Stimulated activated CD4-positive, alpha-beta T cell treated with anti-CD3 and anti-CD28 coated beads, Interleukin-1b, Interleukin-23, amount 100 ng/mL, for 24 hours (primary cell): ENCODE measurements at places on chromosomes 2 and 18.

DNA sequence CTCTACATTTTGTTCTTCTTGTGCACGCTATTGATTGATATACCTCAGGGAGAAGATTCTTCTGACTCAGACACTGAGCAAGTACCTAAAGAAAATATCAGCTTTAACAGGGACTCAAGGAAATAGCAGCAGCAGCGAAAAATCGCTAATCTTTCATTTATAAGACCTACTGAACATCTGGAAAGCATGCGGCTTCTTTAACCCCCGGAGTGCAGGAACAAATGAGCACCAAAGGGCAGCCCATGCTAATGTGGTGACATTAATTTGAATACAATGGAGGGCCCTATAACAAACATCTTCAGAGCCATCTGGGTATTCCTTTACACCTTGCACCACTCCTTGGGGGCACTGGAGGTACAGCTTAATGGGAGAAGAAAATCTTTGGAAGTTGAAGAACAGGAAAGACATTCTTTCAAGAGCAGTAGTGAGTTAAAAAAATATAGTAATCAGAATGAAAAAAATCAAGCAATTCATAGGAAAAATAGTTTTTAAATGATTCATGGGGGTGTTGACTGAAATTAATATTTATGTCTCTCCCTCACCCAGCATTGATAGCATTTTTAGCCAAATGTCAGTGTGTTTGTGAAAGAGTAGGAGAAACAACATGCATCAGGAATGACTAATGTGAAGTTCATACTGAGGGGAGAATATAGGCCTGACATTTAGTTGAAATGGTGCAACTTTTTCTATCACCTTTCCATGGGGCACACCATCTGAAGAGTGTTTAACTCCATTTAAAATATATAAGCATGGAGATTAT is 281.7 kb downstream of the HRH4 start:
- no peak for DNase-seq

DNA sequence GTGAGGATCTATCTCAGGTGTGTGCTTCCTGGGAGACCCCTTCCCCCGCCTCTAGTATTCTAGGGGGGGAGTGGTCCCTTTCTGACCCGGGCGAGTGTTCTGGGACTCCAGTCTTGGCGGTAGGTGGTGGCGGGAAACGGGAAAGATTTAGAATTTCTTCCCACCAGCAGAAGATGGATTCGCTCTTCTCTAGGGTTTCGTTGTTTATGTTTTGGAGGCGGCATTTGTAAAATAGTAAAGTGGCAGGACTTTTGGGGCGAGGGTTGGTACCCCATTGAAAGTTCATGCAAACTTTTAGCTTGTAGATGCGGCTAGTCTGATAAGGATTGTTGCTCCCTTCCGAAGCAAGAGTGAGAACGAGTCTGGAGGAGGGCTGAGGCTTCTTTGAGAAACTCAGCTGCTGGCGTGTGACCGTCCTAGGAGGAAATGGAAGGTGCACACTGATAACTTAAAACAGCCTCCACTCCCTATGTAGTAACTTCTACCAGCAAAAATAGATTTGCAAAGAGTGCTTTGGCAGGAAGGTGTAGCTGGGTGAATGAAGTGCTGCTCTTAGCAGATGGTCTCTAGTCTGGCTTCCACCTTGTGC is 412 bp downstream of the GPD2 start:
- DNase-seq: peak; percentile 1

DNA sequence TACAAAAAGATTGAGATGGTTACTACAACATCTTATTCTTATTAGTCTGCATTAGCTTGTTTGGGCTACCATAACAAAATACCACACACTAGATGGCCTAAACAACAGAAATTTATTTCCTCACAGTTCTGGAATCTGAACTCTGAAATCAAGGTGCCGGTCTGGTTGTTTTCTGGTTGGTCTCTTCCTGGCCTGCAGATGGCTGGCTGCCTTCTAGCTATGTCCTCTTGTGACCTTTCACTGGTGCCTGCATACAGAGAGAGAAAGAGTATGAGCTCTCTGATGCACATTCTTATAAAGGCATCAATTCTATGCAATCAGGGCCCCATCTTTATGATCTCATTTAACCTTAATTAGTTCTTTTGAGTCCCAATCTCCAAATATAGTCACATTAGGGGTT is 696.5 kb downstream of the TDRD15 start:
- DNase-seq: no peak

DNA sequence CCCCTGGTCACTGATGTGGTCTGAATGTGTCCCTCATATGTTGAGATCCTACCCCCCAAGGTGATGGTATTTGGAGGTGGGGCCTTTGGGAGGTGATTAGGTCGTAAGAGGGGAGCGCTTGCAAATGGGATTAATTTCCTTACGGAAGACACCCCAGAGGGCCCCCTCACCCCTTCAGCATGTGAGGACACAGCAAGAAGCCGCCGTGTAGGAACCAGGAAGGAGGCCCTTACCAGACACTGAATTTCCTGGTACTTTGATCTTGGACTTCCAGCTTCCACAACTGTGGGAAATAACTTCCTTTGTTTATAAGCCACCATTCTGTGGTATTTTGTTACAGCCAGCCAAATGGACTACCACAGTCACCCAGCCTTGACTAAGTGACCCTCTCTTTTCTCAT is 35.9 kb downstream of the NCK2 start:
- no peak for DNase-seq

DNA sequence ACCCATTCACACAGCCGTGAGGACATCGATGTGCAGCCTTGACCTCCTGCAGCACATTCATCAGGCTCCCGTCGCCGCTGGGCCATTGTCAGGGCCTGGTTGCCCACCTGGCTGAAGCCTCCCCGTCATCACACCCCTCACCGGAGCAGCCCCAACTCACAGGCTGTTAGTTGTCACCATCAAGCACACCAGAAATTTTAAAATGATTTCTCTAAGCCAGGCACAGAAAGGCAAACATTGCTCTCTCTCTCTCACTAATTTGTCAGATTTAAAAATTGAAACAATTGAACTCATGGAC is 167.1 kb downstream of the RTP5 start:
- DNase-seq: no peak

DNA sequence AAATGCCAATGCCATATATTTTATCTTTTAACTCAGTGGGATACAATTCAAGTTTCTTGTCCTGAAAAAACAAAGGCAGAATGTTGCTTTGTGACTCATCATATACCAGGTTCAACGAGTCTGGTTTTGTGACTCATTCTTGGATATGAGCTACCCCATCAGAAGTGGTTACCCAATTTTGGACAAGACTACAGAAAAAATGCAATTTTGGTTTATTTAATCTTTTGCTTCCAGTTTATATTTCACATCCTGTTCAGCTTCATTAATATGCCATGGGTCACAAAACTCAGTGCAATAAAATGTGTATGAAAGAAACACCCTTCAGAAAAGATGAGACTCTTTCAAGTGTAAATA is 25.0 kb downstream of the FN1 start:
- no peak for DNase-seq

DNA sequence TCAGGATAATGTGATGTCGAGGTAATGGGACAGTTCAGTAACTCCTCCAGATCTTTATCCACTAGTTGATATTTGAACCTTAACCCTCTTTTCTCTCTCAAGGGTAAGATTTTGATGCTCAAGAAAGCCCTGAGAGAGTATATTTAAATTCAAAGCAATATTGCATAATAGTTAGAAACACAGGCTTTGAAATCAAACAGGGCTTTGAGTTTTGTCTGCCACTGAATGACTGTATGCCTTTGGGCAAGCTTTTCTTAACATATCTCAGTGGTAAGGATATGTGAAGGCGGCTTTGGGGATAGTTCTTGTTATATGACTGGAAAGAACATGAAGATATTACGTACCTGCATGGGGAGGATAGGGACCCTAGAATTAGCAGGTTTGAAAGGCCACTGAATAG is 11.1 kb downstream of the ITPRID2 start:
- DNase-seq: no peak

DNA sequence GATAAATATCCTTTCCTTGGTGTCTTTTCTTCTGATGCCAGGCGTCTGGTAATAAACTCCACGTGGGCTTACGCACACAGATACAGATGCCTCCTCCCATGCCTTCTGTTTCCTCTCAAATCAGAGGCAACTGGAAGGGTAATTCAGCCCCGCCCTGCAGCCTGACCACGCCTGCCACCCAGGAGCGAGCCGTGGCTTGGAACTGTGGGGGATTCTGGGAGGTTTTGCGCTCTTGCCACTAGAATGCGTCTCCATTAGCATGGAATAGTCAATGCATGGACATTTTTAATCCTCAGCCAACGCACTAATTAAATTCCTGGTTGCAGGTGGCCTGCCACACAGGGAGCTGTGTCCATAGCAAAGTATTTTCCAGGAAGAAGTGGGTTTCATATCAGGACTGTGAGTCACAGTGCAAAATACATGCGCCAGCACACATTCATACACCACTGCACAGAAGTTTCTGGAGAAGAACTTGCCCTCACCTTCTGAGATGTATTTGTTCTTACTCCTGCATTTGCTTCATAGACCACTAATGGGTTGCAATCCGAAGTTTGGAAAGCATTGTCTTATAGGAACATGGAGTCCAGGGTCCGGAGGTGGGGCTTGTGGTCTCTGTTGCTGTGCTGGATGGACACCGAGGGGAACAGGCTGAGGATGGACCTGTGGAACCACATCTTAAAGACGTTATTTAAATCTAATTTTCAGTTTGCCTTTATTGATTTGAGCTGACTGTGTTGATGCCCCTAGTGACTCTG is 151.4 kb downstream of the LDLRAD4 start:
- no peak for DNase-seq

- no peak for DNase-seq
These were observed 17.9 kb downstream of the HS1BP3 start for GRCh38 chr2:20633001-20633400.

DNA sequence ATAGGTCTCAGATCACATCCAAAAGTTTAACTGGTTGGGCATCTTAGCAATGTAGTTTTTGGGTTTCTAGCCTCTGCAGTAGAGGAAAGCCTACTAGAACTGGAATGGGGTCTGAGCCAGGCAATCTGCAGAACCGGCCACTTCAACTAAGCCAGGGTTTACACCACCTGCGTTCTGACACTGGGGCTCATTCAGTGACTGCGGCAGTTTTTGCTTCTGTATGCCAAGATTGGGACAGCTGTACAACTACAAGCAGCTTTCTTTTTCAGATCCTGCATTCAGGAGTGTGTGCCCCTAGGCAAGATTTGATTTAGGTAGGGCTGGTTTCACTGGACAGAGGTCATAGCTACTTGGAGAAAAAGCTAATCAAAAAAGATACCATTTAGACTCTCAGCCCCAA is 43.7 kb upstream of the IGFBP5 start:
- no peak for DNase-seq

- no peak for DNase-seq
These were observed 161.6 kb upstream of the CTAGE1 start for GRCh38 chr18:22579271-22579670.

DNA sequence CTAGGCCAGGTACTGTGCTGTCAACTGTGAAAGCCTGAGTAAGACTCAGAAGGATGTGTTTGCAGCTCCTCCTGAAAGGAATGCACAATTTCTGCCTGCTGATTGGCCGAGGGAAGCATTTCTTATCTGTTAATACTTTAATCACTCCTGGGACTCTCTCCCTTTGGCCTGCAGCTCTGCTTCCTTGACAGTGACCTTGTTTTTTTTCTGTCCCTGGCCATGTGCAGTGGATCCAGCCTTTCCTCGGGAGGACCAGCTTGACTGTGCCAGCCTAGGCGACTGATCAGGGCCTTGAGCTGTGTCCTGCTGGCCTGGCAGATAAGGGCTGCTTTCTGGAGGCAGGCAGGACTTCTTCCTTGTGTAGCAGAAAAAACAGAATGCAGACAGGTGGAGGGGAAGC is 10.0 kb downstream of the RNF144A start:
- DNase-seq: no peak

DNA sequence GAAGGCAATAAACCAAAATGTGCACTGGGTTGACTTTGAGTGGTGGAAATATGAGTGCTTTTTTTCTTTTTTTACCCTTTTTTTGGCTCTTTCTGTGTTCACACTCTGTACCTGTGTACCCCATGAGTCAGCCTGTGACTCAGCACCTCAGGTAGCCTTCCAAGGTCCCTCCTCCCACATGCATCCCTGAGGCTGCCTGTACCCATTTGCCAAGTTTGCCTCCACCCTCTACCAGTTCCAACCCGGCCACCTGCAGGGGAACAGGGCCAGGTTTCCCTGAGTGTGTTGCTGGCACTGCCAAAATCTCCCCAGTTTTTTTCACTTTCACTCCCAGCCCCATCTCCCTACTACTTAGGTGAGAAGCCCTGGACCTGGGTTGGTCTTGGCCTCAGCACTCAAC is 14.0 kb downstream of the CXCR1 start:
- no peak for DNase-seq

DNA sequence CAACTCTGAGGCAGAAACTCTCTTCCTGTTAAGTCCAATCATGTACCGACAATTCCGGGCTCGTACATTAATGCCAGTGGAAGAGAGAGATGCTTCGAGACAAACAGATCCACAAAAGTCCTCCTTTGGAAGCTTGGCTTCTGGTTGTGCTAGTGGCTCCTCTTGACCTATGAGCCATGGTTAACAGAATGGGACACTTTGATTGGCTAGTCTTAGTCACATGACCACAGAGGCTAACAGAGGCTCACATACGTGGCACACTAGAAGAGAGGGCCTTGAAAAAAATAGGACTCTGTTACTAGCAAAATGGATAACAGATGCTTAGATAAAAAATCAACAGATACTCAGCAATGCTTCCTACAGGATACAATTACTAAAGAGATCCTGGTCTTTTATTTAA is 1211.9 kb upstream of the GYPC start:
- DNase-seq: no peak

- no peak for DNase-seq
These were observed 349.8 kb downstream of the RBM43 start for GRCh38 chr2:150911766-150912280.
